ENCODE measurements at places on chromosomes 3 and 15.

DNA sequence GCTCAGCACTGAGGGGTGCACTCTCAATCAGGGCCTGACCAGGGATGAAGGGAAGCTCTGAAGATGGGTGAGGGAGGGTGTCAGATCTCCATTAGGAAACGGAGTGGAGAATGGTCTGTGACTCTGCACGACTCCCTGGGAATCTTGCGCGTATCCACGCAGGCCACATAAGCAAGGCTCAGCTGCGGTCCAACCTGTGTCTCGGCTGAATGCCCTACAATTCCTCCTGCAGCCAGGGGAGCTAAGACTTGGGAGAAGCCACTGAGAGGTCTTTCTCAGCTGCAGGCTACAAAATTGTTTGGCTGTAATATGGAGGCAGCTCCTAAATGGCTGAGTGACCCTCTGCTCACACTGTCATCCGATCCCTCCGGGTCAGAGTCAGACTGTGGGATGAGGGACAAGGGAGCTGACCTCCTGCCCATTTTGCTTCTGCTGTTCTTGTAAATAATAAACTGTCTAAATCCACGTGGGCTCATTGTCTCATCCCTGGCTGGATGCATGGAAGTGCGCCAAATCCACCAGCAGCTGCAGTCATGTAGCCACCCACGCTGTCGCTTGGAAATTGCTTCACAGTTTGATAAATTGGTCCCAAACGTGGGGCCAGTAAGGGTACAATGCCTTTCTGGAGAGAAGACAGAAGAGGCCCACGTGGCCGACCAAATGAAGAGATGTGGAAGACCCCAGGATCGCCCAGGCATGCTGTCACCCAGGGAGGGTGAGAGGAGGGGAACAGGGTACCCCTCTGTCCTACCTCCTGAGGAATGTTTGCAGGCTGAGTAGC lies 30.5 kb downstream of the ALS2CL start:
- H3K27me3 ChIP-seq: no peaks in the 10 kb centered on the region
- H3K36me3 ChIP-seq: no peaks in the 10 kb centered on the region
- H3K4me1 ChIP-seq: peaks cover 4% of the 10 kb centered on the region
- H3K27ac ChIP-seq: no peak overlapping the region
- peak; percentile 81 for DNase-seq

GRCh38 chr3:160616716-160617115 lies 51.3 kb upstream of the KPNA4 start:
- H3K4me3 ChIP-seq: no peak overlapping the region
- H3K27me3 ChIP-seq: 0 out of 2 replicates have a peak, but pooled peaks cover 4% of the 10 kb centered on the region
- no peaks in the 10 kb centered on the region for H3K36me3 ChIP-seq

GRCh38 chr3:481111-481510 lies 284.5 kb downstream of the CHL1 start:
- no peaks in the 10 kb centered on the region for H3K4me1 ChIP-seq
- H3K4me3 ChIP-seq: no peak overlapping the region
- no peak overlapping the region for H3K27ac ChIP-seq
- H3K36me3 ChIP-seq: no peaks in the 10 kb centered on the region

GRCh38 chr3:171810629-171811294 lies 479 bp upstream of the PLD1 start:
- no peaks in the 10 kb centered on the region for H3K36me3 ChIP-seq
- H3K4me3 ChIP-seq: peak overlapping the region; percentile 81
- no peak for DNase-seq
- H3K4me1 ChIP-seq: peaks cover 43% of the 10 kb centered on the region
- peak overlapping the region; percentile 96 for H3K27ac ChIP-seq
